ENCODE measurements at places on chromosomes 5 and 9. TPM values are rescaled to one million over a fixed set of nuclear protein-coding genes. Genes with fewer than 3 reads are reported as not detected.

The SEMA4D gene
- 24.6 TPM for total RNA-seq

The SPINK7 gene
- total RNA-seq: not detected

The ZBTB6 gene
- total RNA-seq: 8.2 TPM

The NTRK2 gene
- total RNA-seq: 112 TPM

The BAAT gene
- total RNA-seq: 0.16 TPM

The PCDHGA1 gene
- 1.2 TPM for total RNA-seq

The ARHGEF37 gene
- 5.3 TPM for total RNA-seq

The ADAMTS12 gene
- total RNA-seq: 17.4 TPM

The INSL4 gene
- not detected for total RNA-seq

The GADD45G gene
- total RNA-seq: 24.3 TPM

All from breast epithelium (tissue), 4 donors.